ENCODE measurements at places on chromosomes 6 and 20.

DNA sequence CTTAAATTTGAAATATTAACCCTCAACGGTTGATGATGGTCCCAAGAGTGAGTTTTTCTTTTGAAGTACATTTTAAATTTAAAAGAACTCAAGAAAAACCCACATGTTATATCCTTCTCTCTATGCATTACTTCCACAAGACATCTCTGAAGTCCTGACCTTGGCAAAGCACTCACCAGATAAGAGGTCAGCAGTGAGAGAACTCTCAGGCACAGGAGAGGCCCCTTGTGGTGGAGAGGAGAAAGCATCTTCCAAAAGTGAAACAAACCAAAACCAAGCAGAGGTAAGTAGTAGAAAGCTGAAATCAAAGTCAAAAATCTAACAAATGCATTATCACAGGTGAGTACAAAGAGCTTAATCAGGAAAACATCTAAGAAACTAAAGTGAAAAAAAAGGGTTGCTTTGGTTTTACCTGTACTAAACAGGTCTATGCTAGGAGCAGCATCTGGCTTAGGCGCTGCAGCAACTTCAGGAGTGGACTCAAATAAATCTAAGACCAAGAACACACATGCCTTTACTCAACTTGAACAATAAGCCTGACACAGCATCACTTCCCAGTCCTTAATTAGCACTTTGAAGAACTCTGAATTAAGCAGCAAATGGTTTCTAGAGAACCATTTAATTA is 80.5 kb downstream of the PRSS35 start:
- no peak for DNase-seq

DNA sequence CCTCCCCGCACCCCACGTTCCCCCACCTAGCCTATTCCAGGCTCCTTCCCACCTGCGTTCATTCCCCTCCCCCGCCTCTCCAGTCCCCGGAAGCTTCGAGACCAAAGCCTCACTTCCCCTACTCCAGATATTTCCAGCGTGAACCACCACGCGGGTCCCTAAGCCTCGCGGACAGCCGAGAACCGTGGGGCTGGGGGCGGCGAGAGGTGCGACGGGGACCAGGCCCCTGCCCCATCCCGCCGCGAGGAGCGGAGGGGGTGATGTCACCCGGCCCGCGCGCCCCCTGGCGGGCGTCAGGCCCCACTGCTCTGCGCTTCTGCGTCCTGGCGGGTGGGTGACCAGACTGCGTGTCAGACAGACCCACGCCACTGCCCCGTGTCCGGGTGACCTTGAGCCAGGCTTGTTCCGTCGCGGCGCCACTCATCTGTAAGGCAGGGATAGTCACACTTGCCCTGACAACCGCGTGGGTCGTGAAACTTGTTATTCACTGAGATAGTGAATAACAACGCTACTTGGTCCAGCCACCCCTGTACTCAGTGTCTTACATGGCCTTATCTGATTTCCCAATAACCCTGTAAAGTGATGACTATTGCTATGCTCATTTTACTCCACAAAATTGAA is 9.0 kb upstream of the HSP90AB1 start:
- no peak for DNase-seq

DNA sequence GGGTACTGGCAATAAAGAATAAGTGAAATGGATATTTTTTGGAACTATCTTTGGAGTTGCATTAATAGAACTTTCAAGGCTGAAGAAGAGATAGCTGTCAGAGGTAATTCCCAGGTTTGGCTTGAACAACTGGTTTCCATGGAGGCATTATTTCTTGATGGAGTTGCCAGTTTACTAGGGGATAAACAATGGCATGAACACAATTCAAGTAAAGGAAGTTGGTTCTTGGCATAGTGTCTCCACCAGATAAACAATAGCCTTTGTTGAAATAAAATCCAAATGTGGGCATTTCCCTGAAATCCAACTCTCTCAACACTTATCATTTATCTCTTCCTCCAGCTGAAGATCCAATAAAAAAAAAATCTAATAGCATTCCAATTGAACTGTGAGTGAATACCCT is 454.9 kb downstream of the C6orf118 start:
- DNase-seq, result no peak

GRCh38 chr6:21663966-21664313 is 70.4 kb downstream of the SOX4 start:
- no peak for DNase-seq

- no peak for DNase-seq
Observed at GRCh38 chr6:117264692-117265409, 507 bp upstream of the VGLL2 start.

GRCh38 chr6:169921853-169922824 is 170.7 kb downstream of the ERMARD start:
- DNase-seq, result no peak

- DNase-seq, result no peak
Observed at GRCh38 chr6:139257821-139258398, 33.9 kb downstream of the TXLNB start.

DNA sequence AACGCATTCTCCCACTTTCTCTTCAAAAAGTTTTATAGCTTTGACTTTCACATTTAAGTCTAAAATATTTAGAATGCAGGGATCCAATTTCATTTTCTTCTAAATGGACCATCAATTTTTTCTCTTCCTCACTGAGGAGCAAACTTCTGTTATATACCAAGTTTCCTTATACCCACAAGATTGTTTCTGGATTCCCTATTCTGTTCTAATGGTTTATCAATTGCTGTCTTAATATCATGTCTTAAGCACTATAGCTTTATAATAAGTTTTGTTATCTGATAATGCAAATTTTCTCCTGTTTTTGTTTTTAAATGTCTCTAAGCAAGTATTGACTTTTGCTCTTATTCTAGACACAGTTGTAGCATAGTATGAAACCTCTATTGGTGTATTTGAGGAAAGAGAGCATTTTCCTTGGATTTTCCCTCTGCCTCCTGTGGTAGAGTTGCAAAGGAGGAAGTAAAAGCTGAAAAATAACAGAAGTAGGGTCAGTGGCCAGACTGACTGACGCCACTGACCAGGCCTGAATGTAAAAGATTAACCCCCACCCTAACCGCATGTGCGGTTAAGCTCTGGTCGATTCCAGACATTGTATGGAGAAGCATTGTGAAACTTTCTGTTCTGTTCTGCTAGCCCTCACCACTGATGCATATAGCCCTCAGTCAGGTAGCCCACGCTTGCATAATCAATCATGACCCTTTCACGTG is 40.3 kb downstream of the GPX5 start:
- no peak for DNase-seq

- no peak for DNase-seq
Observed at GRCh38 chr20:42024653-42025052, 406.5 kb upstream of the CHD6 start.
